HL-60 (cell line): ENCODE measurements at places on chromosomes 16 and 17.

GRCh38 chr17:80839511-80839941 lies 152.1 kb upstream of the CHMP6 start:
- no peak for DNase-seq

GRCh38 chr17:72747501-72747900 lies 345.0 kb downstream of the SLC39A11 start:
- DNase-seq = no peak

- no peak for DNase-seq
Measured at GRCh38 chr17:83173914-83174361, 94.5 kb downstream of the METRNL start.

- peak; percentile 77 for DNase-seq
Measured at GRCh38 chr17:40419559-40420331, 2.0 kb upstream of the TOP2A start.

GRCh38 chr16:50309527-50310307 lies 43.4 kb downstream of the ADCY7 start:
- DNase-seq = no peak

- DNase-seq = no peak
Measured at GRCh38 chr17:33012522-33013033, 20.9 kb downstream of the SPACA3 start.
